Thoracic aorta endothelial cell (primary cell): ENCODE measurements at places on chromosomes 1 and 21. TPM values are rescaled to one million over a fixed set of nuclear protein-coding genes. Genes with fewer than 3 reads are reported as not detected.

The SPOCD1 gene
- total RNA-seq = 53.7 and 57.9 TPM in 2 replicates

The S100A8 gene
- not detected in 2 replicates for total RNA-seq

The EPHA10 gene
- not detected in 2 replicates for total RNA-seq

The LPAR3 gene
- total RNA-seq = 0.07 TPM in 1 of 2 replicates, not detected in the other

The OLIG2 gene
- total RNA-seq = not detected in 2 replicates

The PDE9A gene
- 0.36 TPM in 1 of 2 replicates, not detected in the other for total RNA-seq

The RHOU gene
- 0.53 and 1.1 TPM in 2 replicates for total RNA-seq

The SPRR2A gene
- total RNA-seq = not detected in 2 replicates

The NBPF6 gene
- not detected in 2 replicates for total RNA-seq

The UBL4B gene
- not detected in 2 replicates for total RNA-seq

The CELA3A gene
- not detected in 2 replicates for total RNA-seq

The FCGR1A gene
- not detected in 2 replicates for total RNA-seq

The DUSP23 gene
- total RNA-seq = 36.2 and 73.9 TPM in 2 replicates

The CD5L gene
- total RNA-seq = not detected in 2 replicates

The COPA gene
- total RNA-seq = 236 and 290 TPM in 2 replicates

The LCA5L gene
- 0.80 and 1.6 TPM in 2 replicates for total RNA-seq

The DNAH14 gene
- 2.9 and 5.5 TPM in 2 replicates for total RNA-seq

The WDR64 gene
- not detected in 2 replicates for total RNA-seq

The CFHR1 gene
- not detected in 2 replicates for total RNA-seq

The TMEM125 gene
- not detected in 2 replicates for total RNA-seq

The HCRTR1 gene
- total RNA-seq = 0.57 and 0.66 TPM in 2 replicates

The AZIN2 gene
- 1.2 and 1.4 TPM in 2 replicates for total RNA-seq

The BCAS2 gene
- total RNA-seq = 54.8 and 60.5 TPM in 2 replicates

The SUCO gene
- 46.5 and 52.5 TPM in 2 replicates for total RNA-seq

The FNDC5 gene
- total RNA-seq = 0.13 TPM in 1 of 2 replicates, not detected in the other

The SAMD11 gene
- total RNA-seq = not detected in 2 replicates

The IL19 gene
- not detected in 2 replicates for total RNA-seq

The TMPRSS2 gene
- total RNA-seq = not detected in 2 replicates

The NT5C1A gene
- total RNA-seq = not detected in 2 replicates

The SLC25A34 gene
- 0.13 and 0.22 TPM in 2 replicates for total RNA-seq

The KIF17 gene
- total RNA-seq = 0.13 and 0.86 TPM in 2 replicates

The CYP4B1 gene
- total RNA-seq = not detected in 2 replicates

The LRRC38 gene
- not detected in 2 replicates for total RNA-seq

The SFN gene
- total RNA-seq = not detected in 2 replicates

The EVA1C gene
- total RNA-seq = 34.9 and 38.8 TPM in 2 replicates

The TTC22 gene
- not detected in 2 replicates for total RNA-seq

The MIXL1 gene
- total RNA-seq = 0.13 and 0.14 TPM in 2 replicates

The S100B gene
- not detected in 2 replicates for total RNA-seq

The NCMAP gene
- not detected in 2 replicates for total RNA-seq

The AADACL4 gene
- not detected in 2 replicates for total RNA-seq
